ENCODE measurements at places on chromosomes 5 and 9.

GRCh38 chr5:137316346-137316736, 182.8 kb downstream of the SPOCK1 start:
- peak; percentile 82 for DNase-seq

GRCh38 chr5:14569948-14570691, 11.5 kb upstream of the OTULINL start:
- no peak for DNase-seq

DNA sequence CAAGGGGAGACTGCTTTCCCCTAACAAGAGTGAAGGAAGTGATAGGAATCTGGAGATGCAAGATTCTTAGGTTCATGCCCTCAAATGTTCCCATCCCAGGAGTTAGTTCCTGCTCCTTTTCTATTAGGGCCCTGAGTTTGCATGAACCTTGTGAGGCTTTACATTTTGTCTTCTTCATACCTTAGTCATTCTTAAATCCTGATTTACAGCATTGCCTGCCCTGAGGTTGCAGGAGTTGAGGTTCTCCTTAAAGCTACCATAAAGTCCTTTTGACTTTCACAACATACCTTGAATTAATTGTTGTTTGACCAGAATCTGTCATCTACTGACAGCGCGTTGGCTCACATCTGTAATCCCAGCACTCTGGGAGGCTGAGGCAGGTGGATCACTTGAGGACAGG, 151.5 kb upstream of the ABCA1 start:
- DNase-seq, result no peak

DNA sequence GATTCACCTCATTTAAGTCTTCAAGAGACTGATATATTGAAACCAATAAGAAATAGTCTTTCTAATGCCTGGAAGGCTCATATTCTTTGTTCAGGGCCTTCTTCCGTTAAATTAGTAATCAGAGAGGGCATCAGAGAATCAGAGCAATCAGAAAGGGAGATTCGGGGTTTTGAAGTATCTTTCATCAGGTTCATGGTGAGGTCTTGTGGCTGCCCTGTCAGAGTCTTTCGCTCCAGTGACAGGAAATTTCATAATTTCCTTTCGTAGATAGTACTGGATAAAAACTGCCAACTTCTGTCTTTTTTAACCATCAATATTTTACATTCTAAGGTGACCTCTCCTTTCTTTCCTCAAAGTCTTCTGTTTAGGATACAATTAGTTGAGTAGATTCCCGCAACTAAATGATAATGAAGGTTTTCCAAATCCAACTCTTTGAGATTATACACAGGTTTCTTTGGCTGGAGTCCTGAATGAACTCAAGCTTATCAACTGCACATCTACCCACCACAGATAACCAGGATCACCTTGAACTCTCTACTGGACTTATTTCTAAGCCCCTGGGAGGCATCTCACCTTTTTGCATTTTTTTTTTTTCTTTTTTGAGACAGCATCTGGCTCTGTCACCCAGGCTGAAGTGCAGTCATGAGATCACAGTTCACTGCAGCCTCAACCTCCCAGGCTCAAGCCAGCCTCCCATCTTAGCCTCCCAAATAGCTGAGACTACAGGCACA, 5.5 kb downstream of the IL31RA start:
- DNase-seq, result no peak

- DNase-seq, result no peak
Measured at GRCh38 chr5:4911646-4912403, 228.3 kb upstream of the ADAMTS16 start.

DNA sequence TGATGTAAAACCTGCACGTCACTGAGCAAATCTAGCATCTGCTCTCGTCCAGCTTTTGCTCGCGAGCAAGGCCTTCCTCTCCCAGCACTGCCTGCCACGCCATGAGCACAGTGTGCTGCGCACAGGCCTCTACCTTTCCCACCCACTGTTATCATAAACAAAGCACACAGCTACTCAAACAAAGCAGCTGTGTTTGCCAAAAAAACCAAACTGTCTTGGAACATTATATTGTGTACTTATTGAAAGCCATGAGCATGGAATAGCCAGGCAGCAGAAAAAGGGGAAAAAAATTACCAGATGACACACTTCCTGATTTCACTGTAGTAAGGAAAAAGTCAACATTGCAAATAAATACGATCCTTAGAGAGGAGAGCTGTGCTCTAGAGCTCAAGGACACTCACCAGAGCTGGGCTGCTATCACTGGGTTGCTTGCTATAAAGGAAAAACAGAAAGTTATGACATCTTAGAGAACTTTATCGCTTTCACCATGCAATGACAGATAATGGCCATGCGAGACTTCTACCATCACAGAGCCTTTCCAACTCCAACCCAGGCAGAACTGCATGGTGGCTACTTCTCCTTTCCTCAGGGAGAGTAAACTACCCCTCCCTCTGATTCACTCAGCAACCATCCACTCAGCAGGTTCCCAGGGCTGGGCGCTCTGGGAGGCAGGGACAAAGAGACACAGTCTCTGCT, 69.6 kb downstream of the EPB41L4B start:
- DNase-seq, result no peak

DNA sequence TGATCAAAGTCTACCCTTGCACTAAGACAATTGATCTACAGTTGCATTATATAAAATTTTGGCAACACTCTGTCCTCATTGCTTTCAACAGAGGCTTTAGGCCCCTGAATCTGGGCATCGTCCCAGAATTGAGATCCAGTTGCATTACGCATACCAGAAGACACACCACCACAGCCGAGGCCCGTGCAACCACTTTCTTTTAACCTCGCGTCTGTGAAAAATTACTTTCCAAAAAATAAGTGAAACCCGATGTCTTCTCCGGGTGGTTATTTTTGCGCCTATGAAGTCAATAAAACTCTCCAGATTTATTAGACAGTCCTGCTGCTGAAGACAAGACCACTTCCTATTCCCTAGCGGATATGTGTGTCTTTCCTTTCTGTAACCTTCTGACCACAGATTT, 52.1 kb upstream of the NFIB start:
- no peak for DNase-seq

GRCh38 chr9:136748666-136749611, 614 bp upstream of the LCN6 start:
- no peak for DNase-seq

Data from retinal pigment epithelial cell (primary cell).